BJ (cell line): ENCODE measurements at places on chromosomes 6 and 20. TPM values are rescaled to one million over a fixed set of nuclear protein-coding genes. Genes with fewer than 3 reads are reported as not detected.

DNA sequence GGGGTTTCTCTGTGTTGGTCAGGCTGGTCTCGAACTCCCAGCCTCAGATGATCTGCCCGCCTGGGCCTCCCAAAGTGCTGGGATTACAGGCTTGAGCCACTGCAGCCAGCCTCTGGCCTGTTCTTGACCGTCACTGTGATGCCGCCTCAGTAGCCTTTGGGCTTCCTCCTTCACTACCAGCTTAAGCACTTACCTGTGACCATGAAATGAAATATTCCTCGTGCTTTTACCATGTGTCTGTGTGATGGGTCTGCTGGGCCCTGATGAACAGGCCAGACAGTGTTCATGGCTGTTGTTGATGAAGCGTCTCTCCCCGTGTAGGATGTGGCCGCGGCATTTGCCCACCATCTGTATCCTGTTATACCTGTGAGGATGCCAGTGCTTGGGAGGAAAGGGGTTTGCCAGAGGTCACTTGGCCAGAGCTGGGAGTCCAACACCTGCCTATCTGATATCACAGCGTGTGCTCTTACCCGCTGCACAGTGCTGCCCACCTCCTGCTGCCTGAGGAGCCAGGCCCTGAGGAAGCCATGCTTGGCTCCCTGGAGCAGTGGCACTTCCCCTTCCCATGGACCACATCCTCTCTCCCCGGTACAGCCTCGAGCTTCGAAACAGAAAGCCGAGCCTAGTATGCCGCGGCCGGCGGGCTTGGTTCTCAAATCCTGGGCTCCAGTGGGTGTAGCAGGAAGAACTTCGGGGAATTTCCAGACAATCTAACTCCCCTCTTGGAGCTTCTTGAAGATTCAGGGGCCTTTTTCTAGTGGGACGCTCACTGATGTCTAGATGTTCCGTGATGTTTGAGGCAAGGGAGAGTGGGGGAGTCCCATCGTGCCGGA lies 167.9 kb downstream of the ZDHHC14 start:
- DNase-seq = no peak

DNA sequence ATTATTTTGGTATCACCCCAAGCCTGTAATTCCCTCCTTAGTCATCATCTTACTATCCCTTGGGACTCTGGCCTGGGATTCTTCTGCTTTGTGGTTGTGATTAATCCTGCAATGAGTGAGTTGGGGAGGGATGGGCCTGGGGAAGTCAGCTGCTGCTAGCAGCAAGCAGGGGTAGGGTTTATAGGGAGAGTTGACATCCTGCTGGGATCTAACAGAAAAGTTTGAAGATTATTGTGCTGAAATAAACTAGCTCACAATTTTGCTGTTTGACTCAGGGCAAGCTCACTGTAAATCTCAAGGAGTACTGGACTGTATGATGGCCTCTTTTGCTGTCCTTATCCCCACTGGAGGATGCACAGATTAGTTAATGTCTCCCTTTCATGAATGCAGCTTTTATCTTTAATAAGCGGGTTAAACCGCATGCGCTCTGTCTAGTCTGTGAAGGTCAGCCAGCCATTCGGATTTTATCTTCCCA lies 83.4 kb downstream of the JARID2 start:
- peak; percentile 78 for DNase-seq

GRCh38 chr6:20575125-20575524 lies 40.9 kb downstream of the CDKAL1 start:
- DNase-seq = no peak

Gene C2
- polyA plus RNA-seq = 0.74 and 1.2 TPM in 2 replicates

DNA sequence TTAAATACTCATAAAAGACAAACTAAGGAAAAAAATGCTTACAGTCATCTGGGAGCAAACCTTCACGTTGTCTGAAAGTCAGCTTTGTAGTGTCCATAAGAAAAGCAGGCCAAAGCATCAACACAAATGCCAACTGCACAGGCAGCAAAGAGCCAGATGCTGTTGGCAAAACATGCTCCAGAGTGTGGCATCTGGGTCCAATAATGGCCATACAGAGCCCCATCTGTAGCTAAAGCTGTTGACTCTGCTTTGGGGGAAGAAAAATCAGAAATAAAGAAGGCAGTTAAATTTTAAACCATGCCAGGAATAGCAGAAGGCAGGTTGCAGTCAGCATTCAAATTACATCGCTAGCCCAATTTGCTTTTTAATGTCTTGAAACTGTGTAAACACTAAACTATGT lies 776.3 kb downstream of the EYS start:
- DNase-seq = no peak
